NCI-H526 (cell line): ENCODE measurements at places on chromosomes 13 and 19.

DNA sequence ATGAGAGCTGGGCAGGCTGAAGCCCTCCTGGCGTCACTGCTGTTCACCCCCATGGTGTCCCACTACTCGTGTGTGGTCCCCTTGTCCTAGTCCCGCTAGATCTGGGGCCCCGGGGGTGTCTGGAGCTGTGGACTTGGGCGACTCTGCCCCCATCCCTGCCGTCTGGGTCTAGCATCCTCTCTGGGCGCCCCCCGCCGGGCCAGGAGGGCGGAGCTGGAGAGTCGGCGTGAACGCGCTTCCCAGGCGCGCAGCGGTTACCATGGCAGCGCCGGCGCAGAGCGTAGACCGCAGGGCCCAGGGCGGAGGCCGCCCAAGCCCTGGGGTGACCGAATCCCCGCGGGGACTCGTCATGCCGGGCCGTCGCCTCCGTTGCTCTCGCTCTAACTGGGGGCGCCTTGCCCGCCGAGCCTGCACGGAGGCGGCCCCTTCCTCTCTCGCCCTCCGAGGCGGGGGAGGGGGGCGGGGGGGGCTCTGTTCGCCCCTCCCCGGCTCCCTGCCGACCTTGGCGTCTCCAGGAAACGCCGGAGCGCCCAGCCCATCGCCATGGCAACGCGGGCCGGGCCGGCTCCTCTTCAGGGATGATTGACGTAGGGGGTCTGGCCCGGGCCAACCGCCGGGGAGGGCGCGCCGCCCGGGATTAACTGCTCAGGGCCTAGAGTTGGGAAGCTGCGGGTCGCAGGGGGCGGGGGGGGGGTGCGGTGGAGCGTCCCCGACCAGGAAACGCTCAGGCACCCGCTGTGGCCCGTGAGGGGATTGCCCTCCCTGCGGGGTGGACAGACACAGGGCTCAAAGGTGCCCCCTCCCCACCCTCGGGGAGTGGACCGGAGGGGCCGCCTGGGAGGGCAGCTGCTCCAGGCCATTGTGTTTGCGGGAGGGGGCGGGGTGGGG is 8.9 kb downstream of the ISYNA1 start:
- DNase-seq: peak; percentile 64

- no peak for DNase-seq
These were observed 173.8 kb downstream of the KDM4B start for GRCh38 chr19:5142725-5143097.

DNA sequence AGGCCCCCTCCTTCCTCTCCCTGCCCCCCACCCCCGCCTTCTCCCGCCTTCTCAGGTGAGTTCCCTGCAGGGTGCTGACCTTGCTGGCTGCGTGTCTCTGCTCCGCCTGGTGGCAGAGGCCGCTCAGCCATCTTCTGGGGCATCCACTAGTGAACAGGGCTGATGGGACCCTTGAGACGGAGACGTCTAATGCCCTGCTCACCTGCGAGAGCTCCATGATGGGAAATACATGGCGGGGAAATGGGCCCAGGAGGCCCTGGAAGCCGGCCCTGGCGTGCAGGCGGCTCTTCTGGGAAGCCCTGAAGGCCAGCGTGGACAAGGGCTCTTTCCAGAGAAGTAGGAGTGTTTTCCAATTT is 15.2 kb upstream of the F7 start:
- no peak for DNase-seq

GRCh38 chr19:31330237-31330636 is 19.0 kb downstream of the TSHZ3 start:
- DNase-seq: no peak

- DNase-seq: no peak
These were observed 429.9 kb downstream of the SPRY2 start for GRCh38 chr13:79910875-79911540.

GRCh38 chr13:95474992-95475391 is 77.5 kb upstream of the CLDN10 start:
- DNase-seq: no peak

GRCh38 chr13:110512198-110512740 is 49.3 kb downstream of the RAB20 start:
- DNase-seq: no peak

GRCh38 chr13:113020323-113021080 is 51.5 kb downstream of the MCF2L start:
- no peak for DNase-seq

- DNase-seq: no peak
These were observed 2.3 kb upstream of the C19orf84 start for GRCh38 chr19:51392701-51393100.

DNA sequence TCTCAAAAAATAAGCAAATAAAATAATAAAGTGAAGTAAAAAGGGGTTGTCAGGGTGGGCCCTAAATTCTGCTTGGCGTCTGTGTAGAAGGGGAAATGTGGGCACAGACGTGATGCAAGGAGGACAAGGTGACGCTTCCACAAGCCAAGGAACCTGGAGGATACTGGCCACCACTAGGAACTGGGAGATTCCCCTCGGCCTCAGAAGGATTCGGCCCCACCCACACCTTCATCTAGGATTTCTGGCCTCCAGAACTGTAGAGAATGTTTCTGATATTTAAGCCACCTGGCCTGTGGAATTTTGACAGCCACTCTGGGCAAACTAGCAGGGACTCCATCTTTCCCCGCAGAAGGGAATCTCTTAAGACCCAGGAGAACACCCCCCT is 1.1 kb downstream of the PLEKHJ1 start:
- no peak for DNase-seq

- peak; percentile 89 for DNase-seq
These were observed 97.7 kb downstream of the SIPA1L3 start for GRCh38 chr19:38004521-38005223.

DNA sequence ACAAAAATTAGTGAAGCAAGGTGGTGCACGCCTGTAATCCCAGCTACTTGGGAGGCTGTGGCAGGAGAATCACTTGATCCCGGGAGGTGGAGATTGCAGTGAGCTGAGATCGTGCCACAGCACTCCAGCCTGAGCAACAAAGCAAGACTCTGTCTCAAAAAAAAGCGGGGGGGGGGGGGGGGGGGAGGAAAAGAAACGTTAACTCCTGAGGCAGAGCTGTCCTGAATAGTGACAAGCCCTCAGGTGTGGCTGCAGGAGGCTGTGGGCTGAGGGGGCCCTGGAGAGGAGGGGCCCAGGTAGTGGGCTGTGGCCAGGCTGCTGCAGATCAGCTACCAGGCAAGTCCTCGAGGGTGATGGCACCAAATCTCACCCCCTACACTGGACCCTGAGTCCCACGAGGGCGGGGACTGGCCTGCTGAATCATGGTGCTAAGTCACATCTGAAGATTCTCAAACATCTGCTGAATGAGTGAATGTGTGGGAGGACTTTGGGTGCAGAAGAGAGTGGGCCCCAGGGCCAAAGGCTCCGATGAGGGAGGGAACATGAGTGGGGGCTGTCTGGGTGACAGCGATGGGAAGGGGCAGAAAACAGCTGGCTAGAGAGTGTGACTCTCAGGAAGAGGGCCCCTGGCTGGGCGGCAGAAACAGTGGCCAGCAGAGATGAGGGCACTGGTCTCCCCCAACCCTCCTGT is 24.6 kb upstream of the ATP1A3 start:
- DNase-seq: no peak

GRCh38 chr19:6059988-6060599 is 50.2 kb downstream of the RFX2 start:
- no peak for DNase-seq

DNA sequence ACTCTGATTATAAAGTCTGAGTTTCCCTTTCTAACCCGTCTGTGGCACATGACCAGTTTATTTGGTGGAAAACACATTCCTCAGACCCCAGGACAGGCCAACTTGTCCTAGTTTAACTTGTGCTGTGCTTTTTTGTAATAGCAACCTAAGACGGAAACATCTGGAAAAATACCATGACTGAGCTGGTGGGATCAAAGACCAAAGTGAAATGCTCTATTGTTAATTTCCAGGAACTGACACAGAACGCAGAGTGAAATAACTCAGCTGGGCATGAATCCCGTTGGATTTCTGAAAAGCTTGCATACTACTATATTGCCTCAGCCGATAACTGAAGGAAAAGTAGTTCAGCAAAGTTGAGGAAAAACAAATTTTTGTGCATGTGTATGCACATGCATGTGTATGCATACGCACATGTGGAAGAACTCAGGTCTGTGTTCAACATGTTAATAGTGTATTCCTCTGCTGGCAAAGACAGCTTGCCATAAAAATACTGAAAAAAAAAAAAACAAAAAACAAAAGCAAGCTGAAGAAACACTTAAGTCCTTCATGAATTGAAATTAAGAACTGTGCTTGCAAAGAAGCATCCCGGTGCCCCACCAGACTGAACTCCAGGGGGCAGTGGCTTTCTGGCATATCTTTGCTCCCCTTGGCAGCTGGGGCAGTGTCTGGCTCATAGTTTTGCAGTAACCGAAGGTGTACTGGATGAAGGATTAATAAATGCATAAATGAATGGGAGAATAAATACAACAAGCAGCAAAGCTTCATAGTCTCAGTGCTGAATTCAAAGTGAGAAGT is 187.8 kb downstream of the LHFPL6 start:
- DNase-seq: peak; percentile 70

GRCh38 chr13:112042496-112042895 is 24.5 kb upstream of the SOX1 start:
- no peak for DNase-seq

DNA sequence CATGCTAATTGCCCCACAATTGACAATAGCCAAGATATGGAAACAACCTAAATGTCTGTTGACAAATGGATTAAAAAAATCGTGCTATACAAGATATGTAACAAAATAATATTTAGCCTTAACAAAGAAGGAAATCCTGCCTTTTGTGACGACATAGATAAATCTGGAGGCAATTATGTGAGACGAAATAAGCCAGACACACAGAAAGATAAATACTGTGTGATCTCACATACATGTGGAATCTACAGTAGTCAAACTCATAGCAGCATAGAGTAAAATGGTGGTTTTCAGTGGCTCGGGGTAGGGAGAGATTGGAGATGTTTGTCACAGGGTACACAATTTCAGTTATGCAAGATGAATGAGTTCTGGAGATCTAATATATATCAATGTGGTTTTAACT is 895.8 kb downstream of the SLITRK6 start:
- no peak for DNase-seq

DNA sequence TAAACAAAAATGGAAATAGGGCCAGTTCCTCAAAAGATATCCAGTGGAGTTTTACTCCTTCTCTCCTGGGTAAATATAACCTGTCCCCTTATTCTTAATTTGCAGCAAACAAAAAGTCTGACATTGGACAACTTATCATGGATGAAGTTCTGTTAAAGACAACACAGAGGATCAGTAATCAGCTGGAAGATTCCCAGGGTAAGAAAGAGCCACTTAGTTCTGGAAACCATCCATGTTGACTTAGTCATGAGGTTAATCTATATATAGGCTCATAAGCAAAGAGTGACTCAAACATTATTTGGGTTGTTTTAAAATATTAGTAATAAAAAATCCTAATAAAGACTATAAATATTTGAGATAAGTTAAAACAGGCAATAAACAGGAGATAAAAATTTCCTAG is 40.5 kb upstream of the EBPL start:
- DNase-seq: no peak

- no peak for DNase-seq
These were observed 40.3 kb upstream of the USPL1 start for GRCh38 chr13:30577401-30577852.

DNA sequence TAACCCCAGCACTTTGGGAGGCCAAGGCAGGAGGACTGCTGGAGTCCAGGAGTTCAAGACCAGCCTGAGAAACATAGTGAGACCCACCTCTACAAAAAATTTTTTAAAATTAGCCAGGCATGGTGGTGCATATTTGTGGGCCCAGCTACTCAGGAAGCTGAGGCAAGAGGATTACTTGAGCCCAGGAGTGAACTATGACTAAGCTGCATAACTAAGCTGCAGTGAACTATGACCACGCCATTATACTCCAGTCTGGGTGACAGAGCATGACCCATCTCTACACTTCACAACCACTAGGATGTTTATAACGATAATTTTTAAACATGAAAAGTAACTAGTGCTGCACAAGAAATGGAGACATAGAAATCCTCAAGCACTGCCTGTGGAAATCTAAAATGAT is 352.7 kb upstream of the SGCG start:
- DNase-seq: no peak

DNA sequence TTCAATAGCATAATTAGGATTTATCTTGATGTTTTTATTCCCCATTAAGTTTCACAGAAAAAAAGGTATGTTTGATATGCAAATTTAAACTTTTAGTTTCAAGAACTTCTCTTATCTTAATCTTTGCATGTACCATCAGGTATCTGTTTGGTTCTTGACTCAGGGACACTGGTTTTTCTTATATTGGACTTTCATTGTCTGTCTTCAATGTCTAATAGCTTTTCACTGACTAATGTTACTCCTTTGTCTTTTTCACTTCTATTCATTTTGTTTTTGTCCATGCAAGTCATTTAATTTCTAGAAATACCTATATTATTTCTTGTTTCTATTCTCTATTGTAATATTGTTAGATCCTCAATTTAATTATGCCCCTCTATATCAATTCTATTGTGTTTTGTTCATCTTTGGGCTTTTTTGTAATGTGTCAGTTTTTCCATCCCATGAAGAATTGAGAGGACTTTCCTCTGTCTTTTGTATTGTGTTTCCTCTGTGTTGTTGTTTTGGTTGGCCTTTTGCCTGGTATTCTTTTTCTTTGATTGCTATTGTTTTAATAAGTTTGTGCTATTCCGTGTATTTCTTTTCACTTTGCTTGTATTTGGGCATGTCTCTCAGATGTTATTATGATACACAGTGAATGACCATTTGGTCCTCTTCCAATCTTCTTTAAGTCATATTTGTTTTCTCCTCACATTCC is 58.3 kb upstream of the ANKRD10 start:
- no peak for DNase-seq

DNA sequence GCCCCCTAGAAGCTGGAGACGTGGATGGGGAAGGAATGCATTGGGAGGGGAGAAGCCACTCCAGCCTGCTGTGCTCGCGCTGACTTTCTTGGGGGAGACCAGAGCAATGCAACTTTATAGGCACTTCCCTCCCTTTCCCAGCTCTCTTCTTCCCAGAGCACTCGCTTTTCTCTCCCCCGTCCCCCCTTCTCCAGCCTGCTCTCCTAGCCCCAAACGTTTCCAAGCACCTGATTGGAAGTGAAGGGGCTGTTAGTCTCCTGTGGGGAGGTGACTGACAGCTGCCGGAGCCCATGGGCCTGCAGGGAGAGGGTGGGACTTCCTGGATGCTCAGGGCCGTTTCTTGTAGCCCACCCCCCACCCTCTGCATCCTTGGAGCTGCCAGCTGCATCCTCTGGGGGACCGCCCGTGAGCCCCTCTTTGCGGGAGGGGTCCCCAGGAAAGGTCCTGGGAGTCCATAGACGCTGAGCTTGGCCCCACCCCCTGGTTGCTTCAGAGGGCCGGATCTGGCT is 2.5 kb downstream of the HDGFL2 start:
- peak; percentile 38 for DNase-seq

DNA sequence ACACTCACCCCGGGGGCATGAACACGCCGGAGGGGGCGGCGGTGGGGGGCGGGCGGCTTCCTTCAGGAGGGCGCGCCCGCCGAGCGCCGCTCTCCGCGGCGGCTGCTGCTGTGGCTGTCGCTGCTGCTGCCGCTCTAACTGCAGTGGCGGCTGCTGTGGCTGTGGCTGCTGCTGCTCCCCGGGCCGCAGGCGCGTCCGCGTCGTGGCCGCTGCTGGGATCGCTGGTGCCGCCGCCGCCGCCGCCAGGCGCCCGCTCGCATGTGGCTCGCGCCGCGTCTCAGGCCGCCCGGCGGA is at the start of gene BBC3:
TSS of gene BBC3 (minus strand) at position 279 of the 294 bp plus-strand sequence. CDS start 2,768 bp downstream, outside the sequence.
- DNase-seq: no peak

GRCh38 chr13:23440821-23441618 is 7.5 kb upstream of the SACS start:
- DNase-seq: no peak
